SK-MEL-5 (cell line): ENCODE measurements at places on chromosomes 16 and 17. TPM values are rescaled to one million over a fixed set of nuclear protein-coding genes. Genes with fewer than 3 reads are reported as not detected.

DNA sequence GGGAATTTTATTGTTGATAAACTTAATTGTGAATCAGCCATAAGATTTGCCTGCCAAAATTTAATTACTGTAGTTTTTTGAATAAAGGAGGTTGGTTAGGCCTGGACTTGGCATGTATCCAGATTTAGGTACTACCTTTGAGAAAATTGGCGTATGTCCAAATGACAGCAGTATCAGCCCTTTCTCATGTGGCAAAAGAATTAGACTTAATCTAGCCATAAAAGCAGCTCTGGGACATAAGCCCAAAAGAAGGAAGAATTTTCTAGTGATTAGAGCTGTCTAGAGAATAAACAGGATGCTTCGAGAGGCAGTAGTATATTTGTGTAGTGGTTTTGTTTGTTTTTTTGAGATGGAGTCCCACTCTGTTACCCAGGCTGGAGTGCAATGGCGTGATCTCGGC, 27.7 kb downstream of the PPM1E start:
- no peak for DNase-seq

DNA sequence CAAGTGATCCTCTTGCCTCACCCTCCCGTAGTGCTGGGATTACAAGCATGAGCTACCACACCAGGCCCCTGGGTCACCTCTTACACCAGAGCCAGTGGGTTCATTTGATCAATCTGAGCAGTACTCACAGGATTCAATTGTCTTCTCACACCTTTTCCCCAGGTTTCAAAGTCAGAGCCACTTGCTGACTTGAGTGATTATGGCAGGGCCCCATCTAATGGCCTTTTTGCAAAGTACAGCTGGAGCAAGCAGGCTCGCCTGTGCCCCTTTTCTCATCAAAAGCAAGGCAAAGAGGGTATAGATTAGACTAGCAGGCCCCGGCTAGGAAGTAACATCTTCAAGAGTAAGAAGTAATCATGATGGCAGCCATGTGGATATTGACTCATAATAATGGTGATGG, 114.8 kb upstream of the NOL11 start:
- peak; percentile 82 for DNase-seq

GRCh38 chr17:78669975-78670518, 92.9 kb upstream of the DNAH17 start:
- no peak for DNase-seq

DNA sequence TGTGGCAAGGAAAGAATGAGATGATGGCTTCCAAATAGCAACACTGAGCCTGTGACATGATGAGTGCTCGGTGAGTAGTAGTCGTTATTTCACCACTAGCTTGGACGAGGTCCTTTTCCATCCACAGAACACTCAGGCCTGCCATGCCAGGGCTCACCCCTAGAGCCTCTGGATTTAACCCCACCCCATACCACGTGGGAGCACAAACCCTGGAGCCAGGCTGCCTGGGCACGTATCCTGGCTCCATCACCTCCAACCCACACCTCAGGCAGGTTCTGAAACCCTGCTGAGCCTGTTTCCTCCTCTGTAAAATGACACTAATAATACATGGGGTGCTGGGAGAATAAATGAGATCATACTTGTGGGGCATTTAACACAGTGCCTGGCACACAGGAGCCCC, 192.4 kb downstream of the KATNIP start:
- DNase-seq = no peak

DNA sequence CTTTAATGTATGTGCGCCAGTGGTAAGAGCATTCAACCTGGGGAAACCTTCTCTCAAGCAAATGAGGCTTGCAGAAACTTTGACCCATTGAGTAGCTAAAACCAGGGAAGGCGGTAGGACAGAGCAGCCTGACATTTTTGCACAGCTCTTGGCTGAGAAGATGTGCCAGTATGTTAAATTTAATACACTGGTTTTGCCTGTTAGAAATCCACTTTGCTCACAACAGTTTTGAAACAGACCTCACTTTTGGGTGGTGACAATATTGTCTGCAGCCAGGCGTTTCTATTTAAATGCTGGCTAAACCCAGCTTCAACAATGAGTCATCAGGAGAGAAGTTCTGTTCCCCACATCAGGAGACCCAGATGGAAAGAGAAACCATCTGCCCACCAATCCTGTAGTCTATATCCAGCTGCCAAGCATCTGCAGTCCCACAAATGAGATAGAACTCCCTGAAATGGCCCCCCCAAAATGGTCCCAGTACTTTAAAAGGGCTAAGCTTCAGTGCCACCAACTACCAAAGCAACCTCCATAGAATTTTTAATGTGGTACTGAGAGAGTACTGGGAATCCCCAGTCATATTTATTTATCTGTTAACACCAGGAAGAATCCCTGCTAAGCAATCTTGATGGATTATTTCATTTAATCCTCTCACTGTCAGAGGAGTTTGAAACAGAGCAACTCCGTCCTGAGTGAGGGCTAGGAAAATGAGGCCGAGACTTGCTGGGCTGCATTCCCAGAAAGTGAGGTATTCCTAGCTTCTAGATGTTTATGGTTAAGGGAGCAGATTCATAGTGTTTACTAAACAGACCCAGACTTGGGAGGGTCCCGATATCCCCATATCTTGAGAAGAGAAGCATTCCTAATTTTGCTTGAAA, 29.0 kb upstream of the CLEC3A start:
- DNase-seq = no peak

DNA sequence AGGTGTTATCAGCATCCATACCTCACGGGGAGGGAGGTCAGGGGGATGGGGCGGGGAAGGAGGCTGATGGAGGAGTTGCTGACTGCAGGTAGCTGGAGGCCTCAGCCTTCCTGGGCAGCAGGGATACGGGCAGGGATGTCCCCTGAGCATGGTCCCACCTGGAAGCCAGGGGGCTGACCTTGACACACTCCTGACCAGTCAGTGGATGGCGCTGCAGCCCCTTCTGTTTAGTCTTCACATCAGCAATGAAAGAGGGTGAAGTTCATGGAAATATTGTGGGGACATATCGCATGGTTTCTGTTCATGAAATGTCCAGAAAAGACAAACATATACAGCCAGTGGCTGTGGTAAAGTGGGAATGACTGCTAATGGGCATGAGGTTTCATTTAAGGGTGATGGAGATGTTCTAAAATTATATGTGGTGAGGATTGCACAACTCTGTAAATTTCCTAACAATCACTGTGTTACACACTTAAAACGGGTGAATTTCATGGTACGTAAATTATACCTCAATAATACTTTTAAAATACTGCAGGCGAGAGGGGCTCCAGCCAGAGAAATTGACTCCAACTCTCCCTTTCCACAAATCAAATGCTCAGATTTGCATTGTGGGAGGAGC, 489.6 kb downstream of the CDH13 start:
- DNase-seq = no peak

DNA sequence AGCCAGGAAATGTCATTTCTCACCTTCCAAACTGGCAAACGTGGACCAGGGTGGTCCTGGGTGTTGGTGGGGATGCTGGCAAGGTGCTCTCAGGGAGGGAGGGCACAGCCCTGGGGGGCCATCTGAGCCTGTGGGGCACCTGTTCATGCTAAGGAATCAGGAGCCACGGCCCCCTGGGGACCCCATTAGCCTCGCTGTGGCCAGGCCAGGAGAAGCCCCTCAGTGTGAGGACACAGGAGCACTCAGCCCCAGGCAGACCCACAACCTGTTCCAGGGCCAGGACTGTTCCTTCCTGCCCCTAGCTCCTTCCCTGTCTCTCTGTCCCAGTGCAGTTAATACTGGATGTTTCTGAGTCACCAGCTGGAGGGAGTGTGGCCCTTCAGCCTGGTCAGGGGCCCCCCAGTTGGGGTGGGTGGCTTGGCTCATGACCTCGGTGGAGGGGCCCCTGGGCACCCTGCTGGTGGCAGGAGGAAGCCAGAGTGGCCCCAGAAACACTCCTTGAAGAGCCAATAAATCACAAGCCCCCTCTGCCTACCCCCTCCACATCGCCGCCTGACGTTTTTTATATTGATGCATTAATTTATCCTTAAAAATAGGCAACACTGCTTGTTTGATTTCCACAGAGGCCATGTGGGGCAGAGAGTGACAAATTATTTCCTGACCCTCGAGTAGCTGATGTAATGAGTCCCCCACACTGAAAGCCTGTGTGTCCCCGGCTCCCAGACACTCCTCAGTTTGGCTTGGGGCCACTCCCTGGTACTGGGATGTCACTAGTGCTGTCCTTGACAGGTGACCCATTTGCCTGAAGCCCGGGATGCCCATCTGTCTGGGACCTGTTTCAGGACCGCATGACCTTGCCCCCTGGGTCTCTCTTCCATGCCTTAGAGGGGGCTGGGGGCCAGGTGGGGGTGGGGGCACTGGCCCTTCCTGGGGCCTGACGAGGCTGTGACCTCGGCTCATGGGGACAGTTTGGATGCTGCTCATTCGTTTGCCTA, 22.3 kb downstream of the ACTG1 start:
- no peak for DNase-seq

DNA sequence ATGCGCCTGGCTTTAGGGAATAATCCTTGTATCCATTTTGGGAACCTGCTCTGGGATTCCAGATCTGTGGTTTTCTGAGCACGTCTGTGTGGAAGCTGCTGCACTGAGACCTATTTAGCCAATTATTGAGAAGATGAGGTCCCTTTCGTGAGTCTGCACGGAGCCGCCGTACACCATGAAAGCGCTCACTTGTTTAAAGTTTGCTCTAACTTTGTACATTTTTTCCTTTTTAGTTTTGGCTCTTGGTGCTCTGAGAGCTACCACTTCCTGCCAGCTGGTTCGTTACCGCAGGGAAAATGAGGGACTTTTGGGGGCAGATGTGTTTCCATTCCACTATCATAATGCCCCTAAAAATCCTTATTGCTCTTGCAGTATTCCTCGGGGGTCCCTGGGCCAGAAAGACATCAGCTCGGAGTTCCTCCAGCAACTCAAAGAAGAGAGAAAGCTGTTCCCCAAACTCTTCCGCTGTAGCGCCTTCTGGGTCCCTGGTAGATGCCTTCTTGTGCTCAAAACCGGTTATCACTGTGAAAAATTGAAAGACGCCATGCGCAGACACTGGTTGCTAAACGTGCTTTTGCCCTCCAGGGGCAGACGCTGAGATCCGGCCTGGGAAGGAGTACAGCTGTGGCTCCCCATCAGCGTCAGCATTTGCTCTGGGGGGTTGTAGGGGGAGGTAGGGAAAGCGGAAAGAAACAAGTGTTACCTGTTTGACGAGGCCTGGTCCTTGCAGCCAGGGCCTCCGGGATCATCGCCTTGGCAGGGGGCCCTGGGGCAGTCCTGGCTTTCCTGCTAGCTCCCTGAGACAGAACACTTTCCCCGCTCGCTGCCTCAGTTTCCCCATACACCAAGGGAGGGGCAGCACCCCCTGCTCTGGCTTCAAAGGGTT, 238.1 kb downstream of the MRTFB start:
- DNase-seq = no peak

Gene KRT12
- 0.59 and 0.82 TPM in 2 replicates for total RNA-seq
